ENCODE measurements at places on chromosomes 2 and 18.

DNA sequence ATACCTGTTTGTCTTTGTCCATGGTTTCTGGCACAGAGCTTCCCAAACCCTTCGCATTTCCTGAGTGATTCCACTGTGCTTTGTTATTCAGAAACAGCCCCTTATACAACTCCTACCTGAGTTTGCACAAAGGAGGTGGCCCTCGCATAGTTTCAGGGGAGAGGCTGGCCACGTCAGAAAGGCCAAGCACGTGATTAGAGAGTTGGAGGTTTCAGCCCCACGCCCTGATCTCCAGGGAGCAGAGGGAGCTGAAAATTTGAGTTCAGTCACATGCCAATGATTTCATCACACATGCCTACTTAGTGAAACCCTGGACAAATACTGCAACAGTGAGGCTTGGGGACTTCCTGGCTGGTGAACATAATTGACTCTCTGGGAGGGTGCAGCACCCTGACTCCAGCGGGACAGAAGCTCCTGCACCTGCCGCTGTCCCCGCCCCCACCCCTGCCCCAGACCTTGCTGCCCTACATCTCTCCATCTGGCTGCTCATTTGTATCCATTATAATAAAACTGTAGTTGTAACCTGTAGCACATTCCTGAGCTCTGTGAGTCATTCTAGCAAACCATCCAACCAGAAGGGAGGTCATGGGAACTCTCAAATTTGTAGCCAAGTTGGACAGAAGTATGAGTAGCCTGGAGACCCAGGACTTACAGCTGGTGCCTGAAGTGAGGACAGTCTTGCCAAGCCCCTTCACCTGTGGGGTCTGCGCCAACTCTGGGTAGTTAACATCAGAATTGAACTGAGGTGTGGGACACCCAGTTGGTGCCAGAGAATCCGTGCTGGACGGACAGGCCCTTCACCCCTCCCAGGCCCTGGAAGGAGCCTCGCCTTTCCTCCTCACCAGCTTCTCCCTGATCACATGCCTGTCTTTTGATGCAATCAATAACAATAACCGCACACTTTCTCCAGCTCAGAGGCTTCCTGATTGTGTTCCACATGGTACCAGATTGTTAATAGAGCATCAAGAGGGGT is 224.3 kb downstream of the ANAPC1 start:
- DNase-seq: no peak

- no peak for DNase-seq
Observed at GRCh38 chr18:29234751-29235150, 1057.8 kb upstream of the CDH2 start.

DNA sequence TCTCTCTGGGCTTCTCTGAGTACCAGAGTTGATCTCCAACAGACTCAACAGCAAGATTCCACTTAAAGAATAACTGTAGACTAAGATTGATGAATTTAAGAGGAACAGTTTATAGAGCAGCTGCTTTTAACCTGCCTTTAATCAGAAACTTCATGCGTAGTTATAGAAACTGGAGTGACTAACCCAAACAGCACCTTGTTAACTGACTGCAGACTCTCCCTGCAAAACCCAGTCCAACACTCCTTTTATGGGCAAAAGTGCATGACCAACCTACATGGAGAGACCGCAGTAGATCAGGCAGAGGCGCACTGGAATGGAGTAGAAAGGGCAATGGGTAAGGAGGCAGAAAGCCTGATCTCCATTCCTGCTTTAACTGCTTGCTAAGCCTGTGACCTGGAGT is 110.6 kb downstream of the NRP2 start:
- DNase-seq: no peak

GRCh38 chr2:210762604-210763588 is 206.5 kb downstream of the CPS1 start:
- DNase-seq: no peak

DNA sequence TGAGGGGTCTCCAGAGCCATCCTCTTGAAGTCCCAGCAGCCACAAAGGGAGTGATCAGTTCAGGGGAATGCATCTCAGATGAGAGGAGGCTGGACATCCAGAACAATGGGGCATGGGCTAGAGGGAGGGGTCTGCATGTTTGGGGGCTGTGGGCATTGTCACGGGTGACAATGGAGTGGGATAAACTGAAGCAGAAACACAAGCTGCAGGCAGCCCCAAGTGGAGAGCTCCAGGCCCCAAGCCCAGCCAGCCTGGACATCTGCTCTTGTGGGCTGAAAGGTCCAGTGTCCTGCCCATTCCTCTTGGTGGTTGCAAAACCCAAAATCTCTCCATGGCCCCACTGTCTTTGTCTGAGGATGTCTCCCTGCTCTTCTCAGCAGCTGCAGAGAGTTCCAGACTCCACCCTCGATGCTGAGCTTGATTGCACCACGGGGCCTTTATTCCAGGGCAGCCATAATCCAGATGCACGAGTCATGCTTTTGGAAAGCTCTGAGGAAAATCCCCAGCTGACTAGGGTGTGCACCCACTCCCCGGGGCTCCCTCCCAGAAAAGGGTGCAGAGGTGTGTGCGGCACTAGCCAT is 149.4 kb downstream of the TNS1 start:
- DNase-seq: no peak
